ENCODE measurements at places on chromosomes 6 and 20.

DNA sequence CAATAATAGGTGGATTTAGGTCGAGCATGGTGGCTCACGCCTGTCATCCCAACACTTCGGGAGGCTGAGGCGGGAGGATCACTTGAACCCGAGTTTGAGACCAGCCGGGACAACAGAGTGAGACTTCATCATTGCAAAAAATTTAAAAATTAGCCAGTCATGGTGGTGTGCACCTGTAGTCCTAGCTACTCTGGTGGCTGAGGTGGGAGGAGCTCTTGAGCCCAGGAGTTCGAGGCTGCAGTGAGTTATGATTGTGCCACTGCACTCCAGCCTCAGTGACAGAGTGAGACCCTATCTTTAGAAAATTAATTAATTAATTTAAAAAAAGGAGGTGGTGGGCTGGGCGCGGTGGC is 13.4 kb upstream of the C20orf203 start:
- no peak for DNase-seq

- no peak for DNase-seq
These were observed 1.2 kb upstream of the DLGAP4 start for GRCh38 chr20:36304786-36305495.

DNA sequence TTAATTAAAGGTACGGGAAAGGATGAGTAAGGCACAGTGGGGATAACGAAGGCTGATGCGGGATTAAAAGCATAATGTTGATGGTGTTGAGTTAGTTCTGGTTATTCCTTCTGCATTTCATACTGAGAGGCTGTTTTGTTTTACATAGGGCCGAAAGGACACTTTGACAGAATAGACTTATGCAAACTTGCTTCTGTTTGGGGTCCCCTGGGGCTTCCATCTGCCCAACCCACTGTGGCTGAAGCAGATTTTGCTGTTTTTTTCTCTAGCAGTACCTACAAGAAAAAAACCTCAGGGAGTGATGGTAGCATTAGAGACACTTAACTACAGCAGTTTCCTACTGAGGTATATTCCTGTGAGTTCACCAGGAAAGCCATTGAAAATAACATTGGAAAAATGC is 136.1 kb upstream of the SUPT3H start:
- no peak for DNase-seq

GRCh38 chr6:41940759-41941279 is 789 bp downstream of the CCND3 start:
- DNase-seq, result peak; percentile 33

GRCh38 chr6:41836660-41837052 is 49.2 kb downstream of the TOMM6 start:
- DNase-seq, result no peak

DNA sequence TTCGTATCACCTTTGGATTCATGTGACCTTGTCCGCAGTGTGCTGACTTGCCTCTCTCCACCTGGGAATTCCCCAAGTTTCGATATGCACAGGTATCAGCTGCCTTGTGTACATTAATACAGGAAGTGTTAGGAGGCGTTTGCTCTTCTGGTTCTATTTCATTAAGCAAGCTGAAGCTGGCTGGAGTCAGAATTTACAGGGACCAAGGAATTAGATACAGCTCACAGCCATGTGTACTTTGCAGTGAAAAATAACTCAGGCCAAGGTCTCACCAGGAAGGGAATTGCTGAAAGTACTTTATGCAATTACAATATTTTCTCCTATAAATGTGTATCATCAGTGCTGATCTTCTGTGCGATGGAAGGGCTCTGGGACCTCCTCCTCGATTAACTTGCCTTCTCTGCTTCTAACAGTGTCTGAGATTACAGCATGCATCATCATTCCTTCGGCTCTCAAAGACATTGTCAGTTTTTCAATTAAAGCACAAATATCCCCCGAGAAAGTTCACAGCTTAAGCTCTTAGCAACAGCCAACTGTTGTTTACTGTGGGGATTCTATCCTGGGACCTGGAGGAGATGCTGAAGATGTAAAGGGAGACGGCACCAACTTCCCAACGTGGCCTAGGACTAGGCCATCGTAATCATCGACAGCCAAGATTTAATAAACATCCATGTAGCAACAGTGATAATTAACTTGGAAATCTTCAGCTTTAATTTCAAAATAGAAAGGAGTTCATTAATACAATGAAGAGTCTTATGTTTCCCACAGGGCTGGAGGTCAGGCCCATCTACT is 13.8 kb upstream of the TIAM2 start:
- no peak for DNase-seq

DNA sequence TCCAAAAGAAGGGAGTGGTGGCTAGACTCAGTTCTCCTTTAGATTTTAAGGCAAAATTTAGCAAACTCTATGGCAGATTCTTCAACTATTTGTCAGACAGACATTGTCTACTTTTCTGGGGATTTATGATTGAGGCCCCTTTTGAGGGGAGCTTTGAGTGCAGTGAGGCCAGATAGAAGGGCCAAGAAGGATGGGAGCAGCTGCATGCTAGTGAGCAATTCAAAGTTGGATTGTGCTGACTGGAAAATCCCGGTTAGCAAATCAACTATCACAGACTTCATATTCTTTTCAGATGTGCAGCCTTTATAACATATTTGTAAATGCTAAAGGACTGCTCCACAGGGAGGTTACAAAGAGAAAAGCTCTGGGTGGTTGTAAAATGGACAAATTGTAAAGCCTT is 35.0 kb upstream of the ESR1 start:
- DNase-seq, result no peak

DNA sequence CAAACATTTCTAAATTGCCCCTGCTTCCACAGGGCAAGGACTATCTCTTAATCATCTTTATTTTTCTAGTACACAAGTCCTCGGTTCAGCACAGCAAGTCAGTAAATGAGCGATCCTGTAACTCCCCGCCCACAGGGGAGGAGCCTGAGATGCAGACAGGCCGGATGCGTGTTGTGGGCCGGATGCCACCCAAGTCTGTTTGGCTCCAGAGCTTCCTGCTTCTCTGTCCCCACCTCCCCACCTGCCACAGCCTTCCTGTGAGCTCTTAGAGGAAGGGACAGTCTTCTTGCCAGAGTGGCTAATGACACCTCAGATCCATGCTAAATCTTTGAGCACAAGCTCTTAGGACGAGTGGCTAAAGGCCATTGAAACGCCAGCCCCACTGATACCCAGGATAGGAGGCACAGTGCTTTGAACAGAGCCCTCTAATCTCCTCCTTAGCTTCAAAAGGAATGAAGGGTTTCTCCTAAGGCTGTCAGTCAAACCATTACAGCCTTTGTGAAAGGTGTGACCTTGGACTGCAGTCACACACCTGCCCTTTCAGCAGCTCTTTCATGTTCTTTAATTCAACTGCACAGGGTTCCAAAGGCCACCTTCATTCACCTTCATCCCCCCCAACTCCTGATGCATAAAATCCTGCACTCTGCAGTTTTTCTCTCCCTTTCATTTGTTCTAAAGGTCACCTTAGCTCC is 264.3 kb downstream of the TFAP2C start:
- no peak for DNase-seq

DNA sequence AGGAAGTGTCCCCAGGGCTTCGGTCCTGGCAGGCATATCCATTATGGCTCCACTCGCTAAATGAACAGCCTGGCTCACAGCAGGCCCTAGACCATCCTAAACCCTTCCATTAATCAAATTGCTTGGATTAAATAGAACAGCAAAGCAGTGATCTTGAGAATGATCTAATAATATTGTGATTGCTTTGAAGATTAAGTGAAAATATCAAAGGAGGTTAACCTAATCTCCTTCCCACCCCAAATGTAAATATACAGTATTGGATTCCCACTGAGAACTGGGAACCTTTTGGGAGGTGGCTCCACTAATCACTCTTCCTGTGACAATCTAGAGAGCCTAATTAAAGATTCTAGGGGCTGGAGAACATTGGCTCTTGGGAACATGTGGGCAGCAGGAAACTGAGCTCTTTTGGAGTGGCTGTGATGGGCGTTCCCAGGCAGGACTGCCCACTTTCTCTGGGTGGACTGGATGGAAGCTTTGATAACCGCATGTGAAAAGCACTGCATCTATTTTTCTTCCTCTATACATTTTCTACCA is 68.3 kb upstream of the FRMD1 start:
- no peak for DNase-seq

GRCh38 chr6:40116832-40117231 is 182.6 kb upstream of the MOCS1 start:
- DNase-seq, result peak; percentile 6

- DNase-seq, result no peak
These were observed 77.0 kb upstream of the SGK1 start for GRCh38 chr6:134394905-134395304.

- DNase-seq, result no peak
These were observed 4.0 kb upstream of the VSX1 start for GRCh38 chr20:25085756-25086495.

DNA sequence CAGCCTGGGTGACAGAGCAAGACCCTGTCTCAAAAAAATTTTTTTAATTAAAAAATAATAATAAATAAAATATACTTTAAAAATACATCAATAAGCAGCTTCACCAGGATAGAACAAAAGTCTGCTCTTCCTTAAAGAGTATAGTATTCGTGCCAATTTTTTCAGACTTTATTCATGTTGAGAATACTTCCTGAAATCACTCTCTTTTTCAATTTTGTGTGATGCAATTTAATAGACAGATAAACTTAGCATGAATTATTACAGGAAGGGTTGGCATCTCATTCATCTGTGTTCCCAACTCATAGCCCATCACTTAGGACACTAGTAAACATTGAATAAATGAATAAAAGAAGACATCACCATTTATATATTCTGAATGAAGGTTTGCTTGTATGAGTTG is 52.4 kb downstream of the IPCEF1 start:
- DNase-seq, result no peak

DNA sequence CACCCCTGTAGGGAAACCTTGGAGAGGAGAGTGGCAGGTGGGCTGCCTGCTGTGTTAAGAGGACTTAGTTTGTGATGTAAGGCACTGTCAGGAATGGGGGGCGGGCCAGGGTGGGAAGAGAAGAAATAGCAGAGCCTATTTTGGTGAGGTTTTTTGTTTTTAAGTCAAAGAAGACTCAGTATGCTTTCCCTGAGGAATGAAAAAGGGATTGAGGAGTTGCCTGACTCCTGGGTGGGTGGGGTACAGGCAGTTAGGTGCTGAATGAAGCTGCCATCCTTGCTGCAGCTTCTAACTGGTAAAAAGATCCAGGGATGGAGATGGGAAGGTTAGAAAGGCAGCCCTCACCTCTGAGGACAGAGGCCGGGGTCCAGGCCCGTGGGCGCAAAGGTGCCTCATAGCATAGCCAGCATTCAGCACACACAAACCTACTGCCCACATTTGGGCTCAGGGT is 37.9 kb downstream of the PLCG1 start:
- DNase-seq, result no peak

DNA sequence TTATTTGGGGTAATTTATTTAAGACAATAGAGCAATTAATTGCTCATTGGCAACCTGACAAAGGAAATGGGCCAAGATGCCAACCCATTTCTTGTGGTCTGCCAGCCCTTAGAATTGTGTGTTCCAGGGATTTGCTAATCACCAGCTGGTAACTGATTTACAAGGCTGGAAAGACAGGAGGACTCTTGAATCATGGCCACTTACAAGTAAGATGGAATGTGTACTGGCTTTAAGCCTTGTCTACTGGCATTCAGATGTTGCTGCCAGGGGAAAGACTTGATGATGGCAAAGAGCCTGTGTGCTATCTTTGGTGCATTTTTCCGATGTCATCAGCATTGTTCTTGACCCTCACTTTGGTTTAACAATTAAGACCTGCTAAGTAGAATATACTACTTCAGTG is 91.0 kb downstream of the BCKDHB start:
- DNase-seq, result peak; percentile 42

DNA sequence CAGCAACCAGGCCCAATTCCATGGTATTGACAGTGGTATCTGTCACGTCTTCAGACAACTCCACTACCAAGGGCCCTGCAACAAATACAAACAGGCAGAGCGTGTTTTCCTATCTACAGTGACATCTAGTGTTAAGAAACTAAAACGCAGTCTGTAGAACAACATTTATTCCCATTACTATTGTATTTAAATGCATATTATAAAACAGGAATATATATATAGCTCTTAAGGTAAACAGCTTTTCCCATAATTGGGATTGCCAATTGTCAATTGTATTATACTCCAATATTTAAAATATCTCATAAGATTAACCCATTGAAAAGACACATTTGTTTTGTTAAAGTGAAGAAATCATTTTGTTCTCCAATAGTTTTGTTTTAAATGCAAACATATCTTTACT is 97.2 kb downstream of the KIF16B start:
- peak; percentile 51 for DNase-seq

- no peak for DNase-seq
These were observed 55.7 kb upstream of the PHACTR2 start for GRCh38 chr6:143621876-143622605.

DNA sequence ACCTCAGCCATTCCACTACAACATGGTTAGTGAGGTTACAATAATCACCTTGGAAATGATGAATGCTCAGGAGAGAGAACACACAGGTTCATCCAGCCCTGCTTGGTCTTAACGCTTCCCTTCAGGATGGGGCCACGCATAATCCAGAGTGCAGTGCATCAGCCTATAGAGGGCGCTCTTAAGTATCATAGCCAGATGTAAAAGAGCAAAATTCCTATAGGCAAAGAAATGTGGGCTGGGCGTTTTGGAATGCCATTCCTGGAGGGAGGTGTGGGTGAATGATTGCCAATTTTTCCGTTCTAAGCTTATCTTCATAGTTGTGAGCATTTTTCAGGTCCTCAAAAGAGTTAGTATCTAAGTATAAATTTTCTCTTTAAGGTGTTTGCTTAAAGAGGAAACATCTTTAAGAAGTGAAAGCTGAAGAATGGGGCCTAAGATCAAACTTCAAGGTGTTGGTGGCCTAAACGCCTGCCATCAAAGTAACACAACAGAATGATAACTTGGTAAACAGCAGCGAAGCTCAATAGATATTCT is 1.8 kb downstream of the RIPOR2 start:
- DNase-seq, result peak; percentile 7

DNA sequence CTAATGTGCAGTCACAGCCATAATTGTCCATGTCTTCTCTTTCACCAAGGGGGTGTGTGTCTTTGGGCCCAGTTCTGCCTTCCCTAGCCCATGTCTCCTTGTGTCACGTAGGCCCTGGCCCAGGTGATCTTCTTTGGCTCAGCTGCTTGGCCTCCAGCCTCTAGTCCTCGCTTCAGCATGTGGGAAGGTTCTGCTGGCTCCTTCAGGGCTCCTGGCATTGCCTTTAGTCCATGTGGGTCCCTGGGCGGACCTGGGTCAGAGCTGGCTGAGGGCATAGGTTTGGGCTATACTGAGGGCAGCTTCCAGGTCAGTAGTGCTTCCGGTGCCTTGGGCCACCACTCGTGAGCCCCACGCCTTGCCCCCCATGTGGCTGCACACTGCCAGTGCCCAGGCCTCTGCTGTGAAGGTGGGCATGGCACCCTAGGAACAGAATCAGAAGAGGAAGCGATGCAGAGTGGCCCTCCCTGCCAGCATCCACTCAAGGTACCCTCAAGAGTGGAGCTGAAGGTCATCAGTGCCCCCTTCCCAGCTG is 12.8 kb downstream of the AARS2 start:
- no peak for DNase-seq

Measured in NCI-H1105 treated with DMSO at 0.1 percent for 48 hours (cell line).